ENCODE measurements at places on chromosomes 4 and X. TPM values are rescaled to one million over a fixed set of nuclear protein-coding genes. Genes with fewer than 3 reads are reported as not detected.

The MAGEB2 gene
- total RNA-seq, result not detected

The USP17L5 gene
- total RNA-seq, result not detected

GRCh38 chr4:1792832-1793495, at the start of gene FGFR3:
Gene FGFR3, plus strand, starts transcription at chr4:1793293. Its CDS starts 642 bp downstream, at chr4:1793935.
- H3K27me3 ChIP-seq, result peaks cover 33% of the 10 kb centered on the region
- no peak within 1 kb of the TSS for H3K27ac ChIP-seq
- peaks cover 16% of the 10 kb centered on the region for H3K4me1 ChIP-seq
- H3K4me3 ChIP-seq, result no peak within 1 kb of the TSS

The MND1 gene
- not detected for total RNA-seq

DNA sequence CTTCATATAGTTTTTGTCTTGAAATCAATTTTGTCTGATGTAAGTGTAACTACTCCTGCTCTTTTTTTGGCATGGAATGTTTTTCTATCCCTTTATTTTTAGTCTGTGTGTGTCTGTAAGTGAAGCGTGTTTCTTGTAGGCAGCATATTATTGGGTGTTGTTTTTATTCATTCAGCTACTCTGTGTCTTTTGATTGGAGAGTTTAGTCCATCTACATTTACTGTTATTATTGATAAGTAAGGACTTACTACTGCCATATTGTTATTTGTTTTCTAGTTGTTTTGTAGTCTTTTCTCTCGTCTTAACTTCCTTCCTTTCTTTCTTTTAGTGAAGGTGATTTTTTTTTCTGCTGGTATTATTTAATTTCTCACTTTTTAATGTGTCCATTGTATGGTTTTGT, 30.5 kb upstream of the TMLHE start:
- H3K4me3 ChIP-seq, result no peak overlapping the region
- H3K27me3 ChIP-seq, result no peaks in the 10 kb centered on the region

DNA sequence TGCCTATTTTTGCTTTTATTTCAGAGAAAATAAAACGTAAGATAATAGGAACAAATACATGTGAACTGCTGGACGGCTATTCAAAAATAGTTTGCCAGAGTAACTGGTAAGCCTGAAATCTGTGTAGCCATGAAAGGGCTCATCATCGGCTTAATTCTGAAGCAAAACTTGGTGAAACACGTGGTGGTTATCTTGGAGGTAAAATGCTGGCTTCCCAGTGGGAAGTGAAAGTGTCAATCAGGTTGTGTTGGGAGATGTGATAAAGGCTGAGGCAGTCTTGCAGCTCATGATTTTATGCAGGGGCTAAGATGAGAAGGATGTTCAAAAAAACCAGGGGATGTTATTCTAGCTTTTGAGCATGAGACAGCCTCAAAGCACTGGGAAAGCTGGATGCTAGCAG, 36.1 kb upstream of the TLR2 start:
- H3K27me3 ChIP-seq, result no peaks in the 10 kb centered on the region
- no peaks in the 10 kb centered on the region for H3K4me1 ChIP-seq
- no peaks in the 10 kb centered on the region for H3K36me3 ChIP-seq
- DNase-seq, result no peak
- H3K4me3 ChIP-seq, result no peak overlapping the region

The MAGEC1 gene
- not detected for total RNA-seq

GRCh38 chr4:116110713-116111112, 974.7 kb downstream of the TRAM1L1 start:
- H3K36me3 ChIP-seq, result no peaks in the 10 kb centered on the region
- no peak for DNase-seq
- H3K4me1 ChIP-seq, result no peaks in the 10 kb centered on the region
- H3K27me3 ChIP-seq, result no peaks in the 10 kb centered on the region
- H3K27ac ChIP-seq, result no peak overlapping the region
- H3K4me3 ChIP-seq, result no peak overlapping the region

The CCDC149 gene
- 9.7 TPM for total RNA-seq

GRCh38 chr4:126004941-126005340, 690.2 kb downstream of the FAT4 start:
- H3K4me3 ChIP-seq, result no peak overlapping the region
- H3K27me3 ChIP-seq, result no peaks in the 10 kb centered on the region
- H3K4me1 ChIP-seq, result no peaks in the 10 kb centered on the region
- DNase-seq, result no peak
- no peaks in the 10 kb centered on the region for H3K36me3 ChIP-seq

DNA sequence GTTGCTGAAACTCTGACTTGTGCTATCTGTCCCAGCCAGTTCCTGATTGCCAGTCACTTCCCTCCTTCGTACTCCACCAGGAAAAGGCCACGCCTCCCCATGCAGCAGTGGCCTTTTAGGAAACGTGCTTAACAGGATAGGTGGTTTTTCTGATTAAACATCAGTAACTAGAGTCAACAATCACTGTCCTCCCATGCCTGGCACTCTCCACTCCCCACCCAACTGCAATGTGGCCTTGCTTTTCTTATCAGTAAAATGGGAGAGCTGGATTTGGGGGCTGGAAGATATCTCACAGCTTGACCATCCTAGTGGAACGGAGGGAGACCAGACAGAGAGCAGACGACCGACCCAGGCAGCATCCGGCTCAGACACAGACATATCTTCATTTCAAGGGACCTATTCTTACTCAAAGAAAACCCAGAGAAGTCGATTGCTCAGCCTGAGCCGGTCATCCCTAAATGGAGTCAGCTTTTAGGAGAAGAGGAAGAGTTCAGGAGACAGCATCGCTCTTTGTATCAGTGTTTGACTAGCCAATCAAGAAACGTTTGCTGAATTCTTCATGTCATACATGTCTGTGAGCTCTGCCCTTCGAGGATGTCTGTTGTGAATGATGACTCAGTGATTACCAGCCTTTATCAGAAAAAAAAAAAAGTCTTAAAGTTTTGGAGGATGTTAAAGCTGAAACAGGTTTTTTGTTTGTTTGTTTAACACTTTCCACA, 12.7 kb upstream of the UBA6 start:
- DNase-seq, result no peak
- H3K4me1 ChIP-seq, result peaks cover 14% of the 10 kb centered on the region

GRCh38 chrX:85109235-85109634, 105.6 kb downstream of the APOOL start:
- no peak overlapping the region for H3K4me3 ChIP-seq
- no peak for DNase-seq
- H3K27ac ChIP-seq, result no peak overlapping the region
- H3K36me3 ChIP-seq, result no peaks in the 10 kb centered on the region
- H3K27me3 ChIP-seq, result peaks cover 7% of the 10 kb centered on the region

DNA sequence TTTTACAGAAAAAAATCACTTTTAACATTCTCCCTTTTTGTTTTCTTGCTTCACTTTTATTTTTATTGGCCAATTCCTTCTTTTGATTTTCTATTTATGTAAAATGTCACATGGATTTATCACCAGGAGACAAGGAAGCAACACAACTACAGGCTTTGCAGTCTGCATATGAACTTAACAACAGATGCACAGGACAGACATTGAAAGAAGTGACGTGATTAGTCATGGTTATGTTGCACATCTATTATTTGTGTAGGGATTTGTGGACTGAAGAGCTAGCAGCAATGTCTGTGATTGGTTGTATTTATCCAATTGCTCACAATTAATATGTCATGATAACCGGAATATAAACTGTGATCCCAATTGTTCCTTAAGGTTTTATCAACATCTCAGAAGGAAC, 147.8 kb upstream of the KLF3 start:
- no peaks in the 10 kb centered on the region for H3K4me1 ChIP-seq
- no peaks in the 10 kb centered on the region for H3K36me3 ChIP-seq
- H3K27me3 ChIP-seq, result no peaks in the 10 kb centered on the region
- H3K27ac ChIP-seq, result no peak overlapping the region

The CCNB3 gene
- 0.24 TPM for total RNA-seq

DNA sequence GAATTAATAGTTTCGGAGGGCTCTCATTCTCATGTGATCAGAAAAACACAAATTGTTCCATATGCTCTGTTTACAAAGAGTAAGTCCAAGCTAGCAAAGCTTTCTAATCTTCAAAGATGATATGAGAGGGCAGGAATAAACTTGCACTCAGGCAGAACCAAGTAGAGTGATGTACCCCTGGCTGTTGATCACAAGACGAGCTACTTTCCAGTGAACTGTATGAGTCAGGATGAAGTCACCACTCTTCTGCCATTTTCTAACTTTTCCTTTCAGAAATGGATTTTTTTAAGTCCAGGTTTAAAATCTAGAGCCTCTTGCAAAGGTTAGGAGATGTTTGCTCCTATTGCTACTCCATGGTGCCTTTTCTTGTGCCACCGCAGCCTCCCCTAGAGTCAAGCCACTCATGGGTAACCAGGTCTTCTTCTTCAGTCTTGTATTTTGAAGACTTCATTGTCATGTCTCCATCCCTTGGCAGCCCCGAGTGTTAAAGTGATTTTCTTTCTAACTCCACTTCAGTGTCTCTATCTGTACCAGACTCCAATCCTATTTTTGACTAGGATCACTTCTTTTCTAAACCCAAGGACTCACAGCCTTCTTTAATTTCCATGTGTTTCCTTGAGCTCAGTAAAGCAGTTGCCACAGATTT, 171.9 kb upstream of the GALNT7 start:
- no peak overlapping the region for H3K4me3 ChIP-seq
- DNase-seq, result no peak
- H3K27me3 ChIP-seq, result no peaks in the 10 kb centered on the region

- no peak overlapping the region for H3K27ac ChIP-seq
- no peaks in the 10 kb centered on the region for H3K36me3 ChIP-seq
- H3K4me1 ChIP-seq, result no peaks in the 10 kb centered on the region
- no peak for DNase-seq
Observed at GRCh38 chr4:153706519-153706918, 22.4 kb downstream of the TLR2 start.

DNA sequence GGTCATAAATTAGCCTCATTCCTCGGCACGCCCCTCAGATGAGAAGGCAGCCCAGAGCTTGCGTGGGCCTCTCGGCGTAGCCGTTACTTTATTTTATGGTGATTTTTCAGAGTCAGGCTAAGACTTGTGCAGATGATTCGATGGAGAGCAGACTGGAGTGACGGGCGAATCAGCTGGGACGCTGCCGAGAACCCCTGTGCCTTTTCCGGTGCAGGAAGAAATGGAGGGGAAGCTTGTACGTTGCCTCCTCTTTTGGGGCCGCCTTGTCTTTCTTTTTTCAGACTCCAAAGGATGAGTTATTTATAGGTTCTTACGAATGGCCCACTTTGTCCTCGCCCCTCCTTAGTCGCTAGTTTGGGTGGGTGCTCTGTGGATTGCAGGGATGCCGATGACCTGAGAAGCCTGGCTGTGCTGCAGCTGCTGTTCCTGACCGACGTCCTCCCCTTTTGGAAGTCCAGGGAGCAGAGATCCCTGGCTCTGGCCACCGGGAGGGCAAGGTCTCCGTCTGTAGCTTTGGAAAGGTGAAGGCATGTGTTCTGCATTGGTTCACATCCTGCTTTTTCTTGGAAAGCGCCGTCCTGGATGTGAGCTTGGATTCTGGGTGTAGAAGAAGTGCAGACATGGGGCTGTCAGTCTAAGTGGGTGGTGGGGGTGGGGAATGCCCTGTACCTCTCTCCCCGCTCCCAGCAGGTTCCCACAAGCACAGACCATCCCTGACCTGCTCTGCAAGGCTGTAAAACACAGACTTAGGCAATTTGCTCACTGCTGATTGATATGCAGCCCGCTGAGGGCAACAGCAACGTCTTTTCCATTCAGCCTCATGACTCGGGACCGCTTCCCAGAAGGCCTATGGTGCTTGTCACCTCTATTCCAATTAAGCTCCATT, 9.3 kb downstream of the SORCS2 start:
- no peak overlapping the region for H3K4me3 ChIP-seq
- H3K4me1 ChIP-seq, result peaks cover 1% of the 10 kb centered on the region
- H3K27me3 ChIP-seq, result no peaks in the 10 kb centered on the region
- H3K27ac ChIP-seq, result no peak overlapping the region
- no peaks in the 10 kb centered on the region for H3K36me3 ChIP-seq

The ABCG2 gene
- total RNA-seq, result 12.5 TPM

DNA sequence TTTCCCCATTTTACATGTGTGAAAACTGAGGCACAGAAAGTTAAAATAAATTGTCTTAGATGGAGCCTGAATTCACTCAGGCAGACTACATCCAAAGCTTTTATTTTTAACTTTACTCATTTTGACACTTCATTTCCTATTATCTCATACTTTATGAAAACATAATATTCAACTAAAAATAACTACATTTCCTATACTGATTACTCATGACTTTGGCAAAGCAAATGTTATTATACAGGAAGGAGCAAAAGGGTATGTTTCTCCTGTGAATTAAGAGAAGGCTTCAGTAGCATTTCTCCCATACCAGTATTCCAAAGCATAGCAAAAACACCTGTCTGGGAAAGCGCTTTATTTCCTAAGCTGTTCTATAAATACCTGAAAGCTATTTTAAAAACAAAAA, 178.6 kb downstream of the ADAMTS3 start:
- H3K4me1 ChIP-seq, result no peaks in the 10 kb centered on the region
- no peak for DNase-seq
- H3K36me3 ChIP-seq, result no peaks in the 10 kb centered on the region
- no peak overlapping the region for H3K4me3 ChIP-seq
- H3K27me3 ChIP-seq, result no peaks in the 10 kb centered on the region
- H3K27ac ChIP-seq, result no peak overlapping the region

GRCh38 chr4:88675543-88675942, 22.1 kb downstream of the NAP1L5 start:
- H3K4me3 ChIP-seq, result no peak overlapping the region
- no peak for DNase-seq
- H3K27ac ChIP-seq, result no peak overlapping the region
- H3K36me3 ChIP-seq, result peaks cover 2% of the 10 kb centered on the region

GRCh38 chr4:77177199-77177598, 20.2 kb downstream of the CCNG2 start:
- no peak overlapping the region for H3K27ac ChIP-seq
- no peak overlapping the region for H3K4me3 ChIP-seq
- no peaks in the 10 kb centered on the region for H3K27me3 ChIP-seq
- no peaks in the 10 kb centered on the region for H3K36me3 ChIP-seq
- H3K4me1 ChIP-seq, result no peaks in the 10 kb centered on the region

DNA sequence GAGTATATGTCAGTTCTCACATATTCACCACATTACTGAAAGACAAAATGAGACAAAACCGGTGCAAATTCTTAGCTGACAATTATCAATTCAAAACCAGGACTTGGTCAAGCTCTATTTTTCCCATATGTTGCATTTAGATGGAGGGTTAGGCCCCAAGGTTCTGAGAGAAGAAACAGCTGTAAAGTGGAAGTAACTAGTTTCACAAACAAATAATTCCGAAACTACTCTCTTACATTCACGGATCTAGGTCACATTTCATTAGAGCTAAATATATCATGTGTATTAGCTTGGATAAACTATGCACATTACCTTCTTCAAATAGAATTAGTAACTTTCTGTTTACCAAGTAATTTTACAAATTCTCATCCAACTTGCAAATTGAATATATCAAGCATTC, 3.7 kb upstream of the GABRA2 start:
- H3K4me3 ChIP-seq, result no peak overlapping the region
- H3K4me1 ChIP-seq, result peaks cover 6% of the 10 kb centered on the region
- DNase-seq, result no peak

GRCh38 chr4:90095000-90095399, 32.2 kb upstream of the CCSER1 start:
- DNase-seq, result no peak
- no peak overlapping the region for H3K4me3 ChIP-seq
- H3K27ac ChIP-seq, result no peak overlapping the region

GRCh38 chr4:110751986-110752385, 129.1 kb upstream of the PITX2 start:
- no peaks in the 10 kb centered on the region for H3K36me3 ChIP-seq
- H3K4me1 ChIP-seq, result no peaks in the 10 kb centered on the region
- H3K27ac ChIP-seq, result no peak overlapping the region
- H3K4me3 ChIP-seq, result no peak overlapping the region

The LRRC66 gene
- not detected for total RNA-seq

The AMBN gene
- not detected for total RNA-seq
